ENCODE measurements at places on chromosomes 12 and 14. TPM values are rescaled to one million over a fixed set of nuclear protein-coding genes. Genes with fewer than 3 reads are reported as not detected.

Gene TAS2R46
- total RNA-seq = 0.89 TPM

GRCh38 chr12:67042697-67043131 is 226.4 kb upstream of the CAND1 start:
- H3K36me3 ChIP-seq = no peaks in the 10 kb centered on the region
- DNase-seq = peak; percentile 23
- no peak overlapping the region for H3K27ac ChIP-seq
- H3K4me1 ChIP-seq = peaks cover 67% of the 10 kb centered on the region

DNA sequence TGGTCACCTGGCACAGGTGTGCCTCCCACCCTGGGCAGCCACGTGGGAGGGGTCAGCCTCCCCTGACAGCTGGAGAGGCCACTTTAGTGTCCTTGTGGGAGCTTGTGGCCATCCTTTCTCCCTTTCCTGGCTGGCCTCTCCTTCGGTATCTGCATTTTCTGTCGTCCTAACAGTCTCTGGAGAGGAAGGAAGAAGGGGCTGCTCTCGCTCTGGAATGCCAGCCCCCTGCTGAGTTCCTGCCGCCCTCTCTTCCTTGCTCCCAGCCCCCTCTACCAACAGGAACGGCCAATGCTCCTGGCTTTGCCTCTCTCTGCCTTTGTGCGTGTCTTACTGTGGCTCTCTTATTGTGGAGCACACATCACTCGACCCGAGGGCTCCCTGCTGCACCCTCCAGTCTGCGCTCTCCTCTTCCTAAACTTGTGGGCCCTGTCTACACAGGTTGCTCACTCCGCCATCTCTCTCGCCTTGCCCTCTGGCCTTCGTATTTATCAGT is 70.8 kb downstream of the FBXL14 start:
- no peak for DNase-seq
- H3K27ac ChIP-seq = no peak overlapping the region
- H3K4me1 ChIP-seq = peaks cover 28% of the 10 kb centered on the region
- H3K4me3 ChIP-seq = no peak overlapping the region
- H3K27me3 ChIP-seq = no peaks in the 10 kb centered on the region

GRCh38 chr14:71245659-71246361 is 338.6 kb downstream of the PCNX1 start:
- H3K27ac ChIP-seq = no peak overlapping the region
- no peak for DNase-seq
- H3K27me3 ChIP-seq = no peaks in the 10 kb centered on the region
- no peak overlapping the region for H3K4me3 ChIP-seq
- no peaks in the 10 kb centered on the region for H3K4me1 ChIP-seq

DNA sequence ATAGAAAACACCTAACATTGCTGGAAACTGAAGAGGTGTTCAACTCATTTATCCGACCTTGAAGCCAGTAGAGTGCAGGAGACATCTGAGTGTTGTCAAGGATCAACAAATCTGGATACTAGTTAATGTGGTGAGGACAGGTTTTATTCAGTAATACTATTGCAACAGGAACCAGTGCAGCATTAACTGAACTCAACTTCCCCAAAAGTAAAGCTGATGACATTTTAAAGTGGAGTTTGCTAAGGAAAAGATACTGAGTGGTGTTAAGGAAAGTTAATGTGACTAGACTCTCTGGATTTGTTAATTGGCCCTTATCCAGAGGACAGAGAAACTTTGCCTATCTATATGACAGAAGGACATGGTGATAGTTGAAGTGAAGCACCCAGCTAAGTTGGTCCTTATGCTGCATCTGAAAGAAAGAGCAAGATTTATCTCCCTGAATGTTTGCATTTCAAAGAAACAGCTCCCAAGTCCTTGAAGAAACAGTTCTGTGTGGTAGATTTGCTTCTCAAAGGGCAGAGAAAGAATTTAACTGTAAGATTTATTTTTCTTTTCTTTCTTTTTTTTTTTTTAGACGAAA is 1.2 kb upstream of the CLEC7A start:
- no peak overlapping the region for H3K4me3 ChIP-seq
- H3K36me3 ChIP-seq = no peaks in the 10 kb centered on the region
- H3K27me3 ChIP-seq = peaks cover 10% of the 10 kb centered on the region
- H3K27ac ChIP-seq = no peak overlapping the region
- no peaks in the 10 kb centered on the region for H3K4me1 ChIP-seq

GRCh38 chr14:97776890-97777558 is 979.8 kb downstream of the VRK1 start:
- H3K4me1 ChIP-seq = no peaks in the 10 kb centered on the region
- H3K27ac ChIP-seq = no peak overlapping the region
- no peaks in the 10 kb centered on the region for H3K27me3 ChIP-seq
- DNase-seq = no peak
- no peaks in the 10 kb centered on the region for H3K36me3 ChIP-seq
- H3K4me3 ChIP-seq = no peak overlapping the region

DNA sequence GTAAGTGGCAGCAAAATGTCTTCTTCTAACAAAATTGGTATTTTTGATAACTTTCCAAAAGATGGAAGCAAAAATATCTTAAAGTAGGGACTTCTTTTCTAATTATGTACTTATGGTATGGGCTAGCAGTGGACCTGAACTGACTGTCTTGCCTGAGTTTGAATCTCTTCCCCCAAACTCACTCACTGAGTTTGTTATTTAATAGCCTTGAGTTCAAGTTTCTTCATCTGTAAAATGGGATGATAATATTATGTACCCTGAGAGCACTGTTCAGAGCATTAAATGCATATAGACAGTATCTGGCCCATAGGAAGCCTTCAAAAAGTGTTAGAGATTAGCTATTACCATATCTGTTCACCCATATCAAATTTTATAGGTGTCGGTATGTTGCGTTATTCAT is 210.4 kb upstream of the NUDT4 start:
- H3K4me3 ChIP-seq = no peak overlapping the region
- H3K4me1 ChIP-seq = no peaks in the 10 kb centered on the region
- no peaks in the 10 kb centered on the region for H3K27me3 ChIP-seq

Gene APOF
- not detected for total RNA-seq

Gene POTEG
- total RNA-seq = not detected

GRCh38 chr12:89760783-89761182 is 52.1 kb upstream of the ATP2B1 start:
- DNase-seq = no peak
- H3K36me3 ChIP-seq = no peaks in the 10 kb centered on the region
- H3K4me1 ChIP-seq = peaks cover 25% of the 10 kb centered on the region
- H3K27me3 ChIP-seq = no peaks in the 10 kb centered on the region
- no peak overlapping the region for H3K4me3 ChIP-seq
- H3K27ac ChIP-seq = no peak overlapping the region

All from SJSA1 (cell line).